ENCODE measurements at places on chromosomes 16 and 17. TPM values are rescaled to one million over a fixed set of nuclear protein-coding genes. Genes with fewer than 3 reads are reported as not detected.

Gene NME1
- total RNA-seq, result 62.2 TPM

Gene GPR142
- total RNA-seq, result not detected

Gene GLOD4
- total RNA-seq, result 60.2 TPM

Gene KRT28
- total RNA-seq, result not detected

Gene TERB1
- 0.31 TPM for total RNA-seq

Gene CARD14
- total RNA-seq, result 0.31 TPM

Gene BPTF
- total RNA-seq, result 144 TPM

Gene DCTN5
- total RNA-seq, result 73.6 TPM

Gene KRTAP4-4
- total RNA-seq, result not detected

Gene SLC16A11
- 0.31 TPM for total RNA-seq

Gene KRTAP3-1
- not detected for total RNA-seq

DNA sequence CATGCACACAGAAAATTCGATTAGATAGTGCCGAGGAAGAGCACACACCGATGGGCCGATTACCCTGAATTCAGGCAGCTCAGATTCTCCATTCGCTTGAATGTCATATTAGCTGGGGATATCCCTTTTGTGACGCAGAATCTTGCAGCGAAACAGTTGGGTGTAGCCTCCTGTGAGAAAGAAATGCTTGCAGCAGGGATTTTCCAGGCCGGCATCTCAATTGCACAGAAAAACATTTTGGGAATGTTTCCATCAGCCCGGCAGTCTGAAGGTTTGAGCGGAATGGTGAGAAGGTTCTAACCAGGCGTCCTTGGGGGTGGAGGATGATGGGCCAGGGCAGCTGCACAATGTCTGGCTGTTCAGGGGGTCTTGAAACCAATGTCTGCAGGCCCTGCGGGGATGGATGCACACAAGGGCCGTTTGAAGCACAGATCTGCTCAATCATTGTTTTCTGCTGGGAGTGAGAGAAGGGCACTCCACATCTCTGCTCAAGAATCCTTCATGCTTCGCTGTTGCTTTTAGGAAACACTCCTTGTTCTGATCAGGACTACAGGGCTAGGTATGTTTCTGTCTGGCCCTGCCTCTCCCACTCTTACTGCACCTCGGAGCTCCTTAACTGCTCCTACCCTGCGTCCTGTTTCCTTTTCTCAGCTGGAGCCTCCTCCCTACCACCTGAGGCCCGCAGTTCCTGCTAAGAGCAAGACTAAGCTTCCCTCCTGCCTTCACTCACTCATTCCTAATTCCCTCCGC is 94.6 kb downstream of the CMIP start:
- no peak for DNase-seq

- no peak for DNase-seq
These were observed 549.4 kb upstream of the CDH5 start for GRCh38 chr16:65817066-65817465.

- no peak for DNase-seq
These were observed 6.1 kb downstream of the DNAI2 start for GRCh38 chr17:74280093-74280513.

DNA sequence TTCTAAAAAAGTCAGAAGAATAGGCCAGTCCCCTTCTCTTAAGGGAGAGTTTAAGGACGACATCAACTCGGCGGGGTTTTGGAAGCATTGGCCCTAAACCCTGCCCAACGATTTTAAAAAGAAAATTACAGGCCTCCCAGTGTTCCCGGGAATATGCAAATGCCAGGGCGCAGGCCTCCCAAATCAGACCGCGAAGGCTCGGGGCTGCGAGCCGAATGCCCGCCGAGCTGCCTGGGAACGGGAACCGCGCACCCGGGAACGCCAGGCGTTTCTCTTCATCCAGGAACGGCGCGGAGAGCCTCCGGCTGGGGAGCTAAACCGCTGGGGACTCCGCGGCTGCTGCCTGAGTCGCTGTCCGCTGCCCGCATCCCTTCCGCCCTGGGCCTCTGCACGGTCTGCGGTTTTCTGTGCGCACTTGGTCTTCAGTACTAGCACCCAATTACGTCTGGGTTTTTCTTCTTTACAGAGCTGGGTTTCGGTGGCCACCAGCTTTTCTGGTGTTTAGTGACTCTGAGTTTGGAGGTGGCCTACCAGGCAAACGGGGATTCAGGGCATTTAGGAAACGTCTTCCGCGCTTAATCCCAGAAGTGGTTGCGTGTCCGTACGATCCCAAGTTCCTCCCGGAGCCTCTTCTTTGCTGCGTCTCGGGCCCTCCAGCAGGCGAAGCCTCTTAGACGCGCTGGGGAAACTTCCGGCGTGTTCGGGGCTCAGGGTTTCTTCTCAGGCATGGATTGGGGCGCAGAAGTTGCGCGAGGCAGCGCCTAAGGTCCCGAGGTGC is 5.7 kb downstream of the IRX5 start:
- DNase-seq, result no peak

DNA sequence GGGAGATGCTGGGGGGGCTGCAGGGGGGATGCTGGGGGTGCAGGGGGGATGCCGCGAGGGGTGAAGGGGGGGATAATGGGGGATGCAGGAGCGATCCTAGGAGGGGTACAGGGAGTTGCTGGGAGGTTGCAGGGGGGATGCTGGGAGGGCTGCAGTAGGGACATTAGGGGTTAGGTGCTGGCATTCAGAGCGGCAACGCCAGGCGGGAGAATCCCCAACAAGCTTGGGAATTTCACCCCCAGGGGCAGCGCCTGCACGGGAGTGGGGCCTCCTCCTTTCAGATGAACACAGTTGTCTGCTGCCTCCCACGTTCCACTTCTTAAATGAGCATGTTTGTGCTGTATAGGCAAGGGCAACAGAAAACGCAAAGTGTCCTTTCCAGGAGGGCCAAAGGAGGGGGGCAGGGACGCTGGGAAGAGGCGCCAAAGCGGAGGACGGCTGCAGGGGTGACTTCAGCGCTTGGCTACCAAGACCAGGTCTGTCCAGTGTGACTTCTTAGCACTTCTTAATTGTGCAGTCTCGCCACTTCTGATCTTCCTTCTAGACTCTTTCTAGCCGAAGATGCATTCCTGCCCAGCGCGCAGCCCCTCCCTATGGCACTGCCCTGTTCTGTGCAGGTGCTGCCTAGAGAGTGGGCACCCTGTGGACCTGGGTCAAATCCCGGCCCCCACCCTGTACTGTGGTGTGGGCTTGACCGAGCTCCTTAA is 2.0 kb upstream of the SLC6A4 start:
- no peak for DNase-seq

- no peak for DNase-seq
These were observed 6.4 kb upstream of the CCDC57 start for GRCh38 chr17:82219083-82219482.

DNA sequence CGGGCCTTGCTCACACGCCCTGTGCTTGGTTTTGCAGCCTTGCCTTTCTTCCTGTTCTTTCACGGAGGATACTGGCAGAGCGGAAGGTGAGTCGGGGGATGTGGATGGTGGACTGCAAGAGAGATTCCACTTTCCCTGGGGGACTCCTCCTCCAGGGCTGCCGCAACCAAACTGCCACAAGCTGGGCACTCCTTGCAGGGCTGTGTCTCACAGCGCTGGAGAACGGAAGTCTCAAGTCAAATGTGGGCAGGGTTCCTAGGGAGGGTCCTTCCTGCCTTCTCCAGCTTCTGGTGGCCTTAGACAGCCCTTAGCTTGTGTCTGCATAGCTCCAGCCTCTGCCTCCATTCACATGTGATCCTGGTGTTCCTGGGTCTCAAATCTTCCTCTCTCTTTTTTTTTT is 11.4 kb upstream of the BIRC5 start:
- no peak for DNase-seq

- no peak for DNase-seq
These were observed 91.2 kb downstream of the MAP2K6 start for GRCh38 chr17:69505740-69506139.

GRCh38 chr17:45393411-45393810 is 39.3 kb downstream of the ARHGAP27 start:
- no peak for DNase-seq

DNA sequence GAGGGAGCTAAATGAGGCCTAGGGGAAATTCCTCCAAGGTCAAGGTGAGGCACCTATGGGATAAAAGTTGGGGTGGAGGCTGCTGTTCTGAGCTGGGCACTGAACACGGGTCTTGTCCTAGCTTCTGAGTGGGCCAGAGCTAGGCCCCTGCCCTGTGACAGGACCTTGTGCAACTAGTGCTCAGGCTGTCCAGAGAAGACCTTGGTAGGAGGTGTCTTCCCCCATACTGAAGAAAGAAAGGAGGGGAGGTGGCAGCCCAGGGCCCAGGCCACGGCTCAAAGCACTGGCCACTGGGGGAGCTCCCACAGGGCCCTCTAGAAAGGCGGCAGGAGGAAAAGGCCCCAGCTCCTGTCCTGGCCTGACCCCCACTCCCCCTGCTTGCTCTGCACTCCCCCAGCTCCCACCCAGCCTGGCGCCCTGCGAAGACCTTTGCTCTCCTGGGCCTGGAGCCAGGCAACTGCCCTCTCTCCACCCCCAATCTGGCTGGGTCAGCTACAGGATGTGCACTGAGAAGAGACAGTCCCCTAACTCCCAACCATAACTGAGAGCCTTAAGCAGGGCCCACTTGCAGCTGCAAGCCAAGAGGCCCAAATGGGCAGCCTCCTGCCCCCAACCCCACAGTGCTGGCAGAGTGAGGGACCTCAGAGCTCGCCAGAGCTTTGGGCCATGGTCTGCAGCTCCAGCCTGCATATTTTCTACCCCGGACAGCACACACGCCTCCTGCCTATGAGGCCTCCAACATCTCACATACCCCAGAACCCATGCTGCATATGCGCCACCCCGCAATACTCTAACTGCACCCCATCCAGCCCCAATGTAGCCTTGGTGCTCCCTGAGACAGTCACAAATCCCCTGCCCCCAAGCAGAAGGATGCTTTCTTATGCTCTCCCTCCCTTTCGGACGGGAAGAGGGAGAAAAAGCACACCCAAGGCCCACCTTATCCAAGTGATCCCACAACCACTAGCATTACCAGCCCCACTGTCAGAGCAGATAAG is 15.3 kb downstream of the HSD11B2 start:
- no peak for DNase-seq

GRCh38 chr16:77657016-77657415 is 65.3 kb upstream of the NUDT7 start:
- DNase-seq, result no peak

DNA sequence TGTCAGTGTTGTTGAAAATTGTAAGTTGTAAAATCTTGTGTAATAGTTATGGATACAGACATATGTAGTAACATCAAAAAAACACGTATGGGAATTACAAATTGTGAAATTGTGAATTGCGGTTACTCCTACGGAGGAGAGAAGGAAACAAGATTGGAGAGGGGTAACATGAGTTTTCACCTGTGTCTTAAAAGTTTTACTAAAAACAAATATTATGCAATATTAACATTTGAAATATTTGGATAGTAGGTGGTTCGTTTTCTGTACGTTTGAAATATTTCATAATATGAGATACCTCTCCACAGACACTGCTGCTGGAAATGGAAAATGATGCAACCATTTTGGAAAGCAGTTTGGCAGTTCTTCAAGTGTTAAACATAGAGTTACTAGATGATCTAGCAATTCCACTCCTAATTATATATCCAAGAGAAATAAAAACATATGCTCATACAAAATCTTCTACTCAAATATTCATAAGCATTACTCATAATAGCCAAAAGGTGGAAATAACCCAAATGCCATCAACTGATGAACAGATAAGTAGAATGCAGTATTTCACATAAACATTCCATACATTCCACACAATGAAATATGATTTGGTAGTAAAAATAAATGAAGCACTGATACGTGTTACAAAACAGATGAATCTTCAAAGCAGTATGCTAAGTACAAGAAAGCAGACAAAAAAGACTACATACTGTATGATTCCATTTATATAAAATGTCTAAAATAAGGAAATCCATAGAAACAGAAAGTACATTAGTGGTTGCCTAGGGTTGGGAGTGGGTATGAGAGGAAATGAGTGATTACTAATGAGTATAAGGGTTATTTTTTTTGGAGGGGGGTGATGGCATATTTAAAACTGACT is 40.7 kb upstream of the ABCA10 start:
- no peak for DNase-seq

DNA sequence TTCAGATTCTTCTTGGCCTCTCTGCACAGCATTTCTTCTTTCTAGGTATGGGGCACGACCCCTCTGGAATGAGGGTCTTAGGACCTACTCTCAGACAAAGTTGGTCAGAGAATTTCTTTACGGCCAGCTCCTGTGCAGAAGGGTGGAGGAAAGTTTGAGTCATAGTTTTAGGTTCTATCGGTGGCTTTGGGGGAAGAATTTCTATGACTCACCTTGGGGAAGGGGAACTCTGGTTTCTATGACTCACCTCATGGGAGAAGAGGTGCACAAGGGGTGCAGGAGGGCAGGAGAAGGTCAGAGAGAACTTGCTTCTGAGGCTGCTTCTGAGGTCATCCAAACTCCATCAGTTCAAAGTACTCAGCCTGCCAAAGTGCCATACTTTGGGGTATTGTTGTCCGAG is 2.5 kb upstream of the ABCC12 start:
- DNase-seq, result no peak

DNA sequence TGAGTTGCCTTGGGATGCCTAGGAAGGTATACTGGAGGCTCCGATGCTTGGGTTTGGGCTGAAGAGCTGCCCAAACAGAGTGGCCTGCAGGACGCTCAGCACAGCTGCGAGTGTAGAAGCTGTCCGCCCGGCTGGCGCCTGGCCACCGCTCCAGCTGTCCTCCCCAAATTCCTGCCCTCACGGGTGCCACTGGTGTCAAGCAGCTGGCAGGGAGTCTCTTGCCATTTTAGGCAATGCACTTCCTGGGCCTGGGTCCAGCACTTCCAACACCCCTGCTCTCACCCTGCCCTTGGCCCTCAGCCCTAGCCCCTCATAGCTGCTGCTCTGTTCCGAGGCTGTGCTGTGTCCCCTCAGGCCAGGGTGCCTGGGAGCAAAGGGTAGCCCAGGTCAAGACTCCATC is 5.2 kb upstream of the PKMYT1 start:
- no peak for DNase-seq

DNA sequence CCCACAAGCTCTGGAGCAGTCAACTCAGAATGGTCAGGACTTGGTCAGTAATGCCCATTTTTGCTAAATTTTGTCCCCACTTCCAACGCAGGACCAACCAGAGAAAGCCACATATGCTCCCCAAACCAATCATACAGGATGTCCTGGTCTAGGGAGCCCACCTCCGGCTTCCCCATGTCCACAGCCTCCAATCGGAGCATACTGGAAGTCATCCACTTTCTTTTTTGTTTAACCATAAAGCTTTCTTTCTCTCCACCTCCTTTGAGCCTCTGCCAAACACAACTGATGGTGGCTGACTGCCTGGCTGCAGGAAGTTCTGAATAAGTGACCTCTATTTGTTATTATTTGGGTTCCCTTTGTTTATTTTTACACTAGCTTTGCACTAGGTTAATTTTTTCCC is 549.1 kb downstream of the WWOX start:
- no peak for DNase-seq

DNA sequence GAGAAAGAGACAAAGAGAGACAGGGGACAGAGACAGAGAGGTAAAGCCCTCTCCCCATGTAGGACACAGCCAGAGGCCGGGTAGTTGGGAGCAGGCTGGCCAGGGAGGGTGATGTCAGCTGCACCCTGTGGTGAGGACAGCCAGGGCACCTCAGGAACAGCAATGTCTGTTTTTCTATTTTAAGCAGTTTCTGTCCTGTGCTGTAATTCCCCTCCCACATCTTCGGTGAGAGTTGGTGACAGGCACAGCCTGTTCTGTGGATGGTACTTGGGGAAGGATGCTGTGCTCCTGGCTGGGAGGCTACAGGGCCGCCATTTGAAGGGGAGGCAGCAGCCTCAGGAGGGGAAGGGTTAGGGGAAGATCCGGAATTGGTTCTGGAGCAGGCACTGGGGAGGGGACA is 163.5 kb downstream of the SDK2 start:
- DNase-seq, result peak; percentile 44
